ENCODE measurements at places on chromosomes 2 and 18.

GRCh38 chr2:177728920-177729319 lies 336.3 kb downstream of the AGPS start:
- no peak for DNase-seq

GRCh38 chr18:35139517-35139916 lies 98.3 kb downstream of the MAPRE2 start:
- no peak for DNase-seq

GRCh38 chr2:165414187-165414586 lies 55.3 kb upstream of the CSRNP3 start:
- no peak for DNase-seq

- no peak for DNase-seq
These were observed 107.7 kb downstream of the ICA1L start for GRCh38 chr2:202763916-202764315.

DNA sequence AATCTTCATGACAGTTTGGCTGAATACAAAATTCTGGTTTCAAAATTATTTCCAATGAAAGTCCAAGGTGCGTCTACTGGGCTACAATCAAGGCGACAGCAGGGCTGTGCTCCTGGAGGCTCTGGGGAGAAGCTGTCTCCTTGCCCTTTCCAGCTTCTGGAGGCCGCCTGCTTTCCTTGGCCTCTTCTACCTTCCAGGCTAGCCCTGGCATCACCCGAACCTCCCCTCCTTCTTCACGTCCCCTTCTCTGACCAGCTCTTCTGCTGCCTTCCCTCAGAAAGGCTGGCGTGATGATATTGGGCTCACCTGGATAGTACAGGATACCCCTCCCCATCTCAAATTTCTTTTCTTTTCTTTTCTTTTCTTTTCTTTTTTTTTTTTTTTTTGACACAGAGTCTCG lies 115.5 kb downstream of the KCNF1 start:
- DNase-seq = peak; percentile 30

DNA sequence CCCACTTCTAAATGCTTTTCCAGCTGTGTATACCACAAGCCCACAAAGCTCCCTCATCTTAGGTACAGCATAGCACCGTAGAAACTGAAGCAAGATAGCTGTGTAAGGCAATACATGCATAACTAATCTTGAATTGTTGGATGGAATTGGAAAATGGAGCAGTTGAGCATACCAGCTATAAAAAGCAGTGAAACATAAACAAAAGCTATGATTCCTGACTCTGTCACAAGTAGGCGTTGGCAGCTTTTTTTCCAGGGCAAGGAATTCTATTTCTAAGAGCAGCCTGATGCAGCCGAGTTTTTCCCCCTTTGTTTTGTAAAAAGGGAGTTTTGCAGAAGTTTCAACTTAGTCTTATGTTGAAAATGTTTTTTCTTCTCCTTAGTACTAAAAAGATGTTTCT lies 32.4 kb downstream of the MOGAT1 start:
- no peak for DNase-seq

DNA sequence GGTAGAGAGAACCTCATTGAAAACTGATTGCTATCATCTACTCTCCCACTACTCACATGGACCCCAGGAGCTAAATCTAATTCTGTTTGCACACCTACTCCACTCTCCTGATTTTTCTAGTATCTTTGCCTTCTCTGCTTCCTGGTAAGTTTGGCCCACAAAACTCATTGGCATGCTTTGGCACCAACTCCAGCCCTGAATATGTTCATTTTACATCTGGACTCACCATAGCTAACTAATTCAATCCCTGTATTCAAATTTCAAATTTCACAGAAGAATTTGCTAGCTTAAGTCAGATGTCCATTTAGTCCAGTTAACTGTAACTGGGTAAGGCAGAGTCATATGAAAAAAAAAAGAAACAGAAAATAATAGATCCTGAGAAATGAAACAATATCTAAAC lies 442.1 kb downstream of the SUCLG1 start:
- no peak for DNase-seq

- no peak for DNase-seq
These were observed 284.4 kb downstream of the AFF3 start for GRCh38 chr2:99857867-99858444.

- no peak for DNase-seq
These were observed 92.2 kb upstream of the SETBP1 start for GRCh38 chr18:44588508-44588907.

DNA sequence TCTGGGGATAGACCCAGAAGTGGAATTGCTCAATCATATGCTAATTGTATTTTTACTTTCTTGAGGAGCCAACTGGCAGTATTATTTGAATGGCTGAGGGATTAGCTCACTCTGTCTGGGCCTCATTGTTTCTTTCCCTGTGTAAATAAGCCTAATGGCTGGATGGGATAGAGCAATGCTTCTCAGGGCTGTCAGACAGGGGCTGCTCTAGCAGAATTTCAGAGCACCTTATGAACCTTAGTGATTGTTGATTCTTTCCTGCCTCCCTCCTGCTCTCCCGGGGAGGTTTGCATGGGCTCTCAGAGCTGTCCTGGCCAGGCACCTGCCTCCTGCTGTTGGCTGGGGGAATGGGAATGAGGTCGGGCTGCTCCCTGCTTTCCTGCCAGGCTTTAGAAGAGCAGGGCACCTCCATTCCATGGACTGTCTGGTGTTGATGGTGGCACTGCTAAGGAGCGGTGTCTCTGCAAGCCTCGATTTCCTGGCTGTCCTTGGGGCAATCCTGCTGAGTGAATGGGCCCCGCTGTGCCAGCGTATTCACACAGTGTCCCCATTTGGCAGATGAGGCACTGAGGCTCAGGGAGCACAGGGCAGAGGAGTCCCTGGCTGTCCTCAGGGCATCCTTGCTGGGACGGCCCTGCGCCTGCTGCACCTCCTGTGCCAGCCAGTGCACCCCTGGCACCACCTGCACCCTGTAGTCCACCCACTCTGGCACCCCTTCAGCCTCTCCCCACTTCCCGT lies 468.2 kb upstream of the HS6ST1 start:
- peak; percentile 48 for DNase-seq

- DNase-seq = no peak
These were observed 71.6 kb upstream of the ATG16L1 start for GRCh38 chr2:233179848-233180366.

DNA sequence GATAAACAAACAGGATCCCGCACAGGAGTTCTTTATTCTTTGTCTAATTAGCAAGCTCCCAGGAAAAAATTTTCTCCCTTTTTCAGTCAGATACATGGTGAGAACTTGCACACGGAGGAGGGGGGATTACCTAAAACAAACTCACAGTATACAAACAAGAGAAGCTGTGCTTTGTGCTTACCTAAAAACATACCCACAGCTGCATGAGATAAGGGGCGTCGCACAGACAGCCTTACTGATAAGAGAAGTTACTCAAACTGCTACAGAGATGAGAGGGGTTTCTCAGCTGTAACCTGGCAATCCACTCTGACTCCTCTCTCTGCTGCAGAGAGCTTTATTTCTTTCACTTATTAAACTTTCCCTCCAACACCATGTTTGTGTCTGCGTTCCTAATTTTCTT lies 32.9 kb upstream of the ST3GAL5 start:
- DNase-seq = no peak

DNA sequence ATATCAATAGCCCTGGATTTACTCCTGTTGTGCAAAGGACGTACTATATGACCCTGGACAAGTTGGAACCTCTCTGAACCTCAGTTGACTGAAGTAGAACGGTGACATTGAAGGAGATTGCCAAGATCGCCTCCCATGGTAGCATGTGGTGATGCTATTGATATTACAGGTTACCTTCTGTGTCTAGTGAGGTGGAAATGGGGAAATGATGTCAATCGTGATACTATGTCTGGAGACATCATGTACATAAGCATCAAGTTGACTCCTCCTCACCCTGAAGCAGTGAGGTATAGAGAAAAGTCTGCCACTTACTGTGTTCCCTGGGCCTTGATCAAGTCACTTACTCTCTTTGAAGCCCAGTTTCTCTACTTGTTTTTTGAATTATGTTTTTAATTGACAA lies 93.9 kb downstream of the KLF7 start:
- no peak for DNase-seq

GRCh38 chr2:199310771-199311585 lies 146.8 kb downstream of the SATB2 start:
- no peak for DNase-seq

DNA sequence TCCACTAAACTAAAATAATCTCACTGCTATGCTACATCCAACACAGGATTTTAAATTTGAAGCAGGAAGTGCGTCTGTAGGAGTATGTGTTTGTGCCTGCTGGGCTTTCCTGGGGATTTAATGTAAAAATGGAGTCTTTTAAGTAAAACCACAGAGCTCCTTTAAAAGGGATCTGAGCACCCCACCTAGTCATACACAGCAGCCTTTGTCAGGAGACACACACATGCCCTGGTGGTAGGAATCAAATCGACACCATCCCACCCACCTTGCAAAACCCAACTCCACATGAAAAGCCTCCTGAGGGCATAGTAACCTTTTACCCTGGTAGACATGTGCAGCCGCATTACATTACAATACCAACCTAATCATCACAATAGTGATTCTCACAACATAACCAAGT lies 29.1 kb downstream of the UXS1 start:
- DNase-seq = no peak

DNA sequence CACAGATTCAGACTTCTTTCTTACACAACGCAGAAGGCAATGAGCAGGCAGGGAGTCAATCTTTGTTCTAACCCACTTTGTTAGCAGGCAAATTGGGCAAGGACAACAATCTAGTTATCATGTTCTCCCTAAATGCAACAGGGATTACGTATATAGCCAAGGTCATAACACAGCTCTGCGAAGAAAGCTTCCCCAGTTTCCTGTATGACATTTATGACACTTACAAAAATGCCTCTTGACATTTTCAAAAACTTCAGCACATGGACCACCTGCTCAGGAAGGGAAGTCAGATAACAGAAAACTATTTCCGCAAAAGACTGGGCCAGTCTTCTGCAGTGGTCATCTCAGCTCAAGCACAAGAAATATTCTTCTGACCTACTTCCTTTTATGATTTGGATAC lies 106.1 kb downstream of the IRS1 start:
- no peak for DNase-seq

- no peak for DNase-seq
These were observed 572 bp downstream of the RPS27A start for GRCh38 chr2:55232863-55233657.

GRCh38 chr2:174546519-174547506 lies 50.8 kb downstream of the WIPF1 start:
- no peak for DNase-seq

DNA sequence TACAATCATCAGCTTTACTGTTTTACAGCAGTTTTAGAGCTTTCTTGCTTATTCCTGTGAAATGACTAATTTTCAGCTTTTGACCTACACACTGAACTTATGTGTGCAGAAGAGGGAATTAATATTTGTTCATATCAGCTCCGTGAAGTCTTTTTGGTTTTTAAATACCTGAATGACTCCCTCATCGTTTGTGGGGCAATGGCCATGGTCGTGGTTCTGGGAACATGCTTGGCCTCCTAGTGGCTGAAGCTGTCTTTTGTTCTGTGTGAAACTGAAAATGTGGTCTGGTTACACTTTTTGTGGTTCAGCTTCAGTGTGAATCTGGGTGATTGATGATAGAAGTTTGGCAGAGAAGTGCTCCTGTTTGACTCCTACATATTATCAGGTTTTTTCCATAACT lies 408.1 kb downstream of the THSD7B start:
- DNase-seq = no peak

DNA sequence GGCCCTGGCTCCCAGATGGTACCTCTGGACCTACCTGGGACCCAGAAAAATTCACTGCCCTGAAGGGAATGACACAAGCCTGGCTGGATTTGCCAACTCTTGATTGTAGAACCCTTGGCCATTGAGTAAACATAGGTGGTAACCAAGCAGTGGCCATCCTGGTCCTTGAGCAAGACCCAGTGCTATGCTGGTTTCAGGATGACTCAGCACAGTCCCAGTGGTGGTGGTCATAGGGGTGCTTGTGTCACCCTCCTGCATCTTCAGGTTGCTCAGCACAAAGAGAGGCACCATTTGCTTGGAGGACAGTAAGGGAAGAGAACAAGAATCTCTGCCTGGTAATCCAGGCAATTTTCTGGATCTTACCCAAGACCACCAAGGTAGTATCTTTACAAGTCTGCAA lies 52.9 kb downstream of the UPP2 start:
- DNase-seq = no peak

- DNase-seq = no peak
These were observed 87.0 kb downstream of the LIPG start for GRCh38 chr18:49648811-49649210.

- DNase-seq = no peak
These were observed 375 bp downstream of the WNT10A start for GRCh38 chr2:218880859-218881594.

GRCh38 chr2:39608686-39609441 lies 56.9 kb upstream of the TMEM178A start:
- no peak for DNase-seq

DNA sequence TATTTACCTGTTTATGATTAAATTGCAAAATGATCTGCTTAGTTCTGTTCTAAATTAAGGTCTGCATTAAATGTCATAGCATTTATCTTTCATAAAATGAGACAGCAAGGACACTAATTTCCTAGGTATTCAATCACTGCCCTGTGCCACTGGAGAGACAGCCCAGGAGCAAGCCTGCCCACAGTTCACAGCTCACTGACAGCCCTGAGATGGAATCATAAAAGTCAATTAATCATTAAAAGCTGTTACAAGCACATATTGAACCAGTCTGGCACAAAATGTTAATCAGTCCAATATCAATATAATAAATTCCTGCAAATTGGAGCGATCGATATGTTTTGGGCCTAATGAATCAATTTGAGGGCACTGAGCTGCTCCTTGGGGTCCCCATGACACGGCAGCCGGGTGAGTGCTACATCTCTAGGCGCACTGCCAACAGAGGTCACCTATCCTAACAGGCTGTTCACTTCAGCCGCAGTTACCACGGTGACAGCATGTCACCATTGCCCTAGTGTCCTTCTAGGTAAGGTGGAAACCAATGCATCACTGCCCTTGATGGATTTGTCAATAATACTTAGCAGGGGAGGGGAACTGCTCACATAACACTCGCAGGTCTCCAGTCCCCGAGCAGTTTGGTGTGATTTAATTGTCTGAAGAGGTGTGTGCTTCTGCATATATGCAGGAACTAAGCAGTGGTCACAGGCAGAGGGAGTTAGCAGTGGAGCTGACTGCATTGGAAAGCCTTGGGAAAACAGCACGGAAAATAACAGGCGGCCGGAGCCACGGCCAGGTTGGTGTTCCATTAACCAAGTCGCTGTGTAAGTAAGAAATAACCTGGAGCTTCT lies 47.3 kb downstream of the POU3F3 start:
- no peak for DNase-seq

GRCh38 chr2:46232860-46233259 lies 64.3 kb upstream of the EPAS1 start:
- DNase-seq = no peak

DNA sequence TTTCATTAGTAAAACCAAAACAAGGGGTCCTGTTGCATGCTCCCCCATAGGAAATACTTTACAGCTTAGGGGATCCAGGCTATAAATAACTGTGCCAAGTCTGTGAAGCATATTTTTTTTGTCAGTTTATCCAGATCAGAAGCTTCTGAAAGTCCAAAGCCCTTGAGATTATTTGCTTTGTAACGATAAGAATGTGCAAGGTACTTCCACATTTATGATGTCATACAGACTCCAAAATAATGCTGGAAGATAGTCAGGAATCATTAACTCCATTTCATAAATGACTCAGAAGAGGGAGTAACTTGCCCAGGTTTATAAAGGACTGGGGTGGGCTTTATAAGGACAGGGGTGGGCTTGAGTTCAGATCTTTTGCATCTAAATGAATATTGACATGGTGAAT lies 29.3 kb downstream of the RDH14 start:
- DNase-seq = no peak

- DNase-seq = peak; percentile 79
These were observed 145.9 kb downstream of the CCDC74A start for GRCh38 chr2:131673400-131674173.

- no peak for DNase-seq
These were observed 53.4 kb downstream of the THADA start for GRCh38 chr2:43542285-43542933.
